SK-N-MC (cell line): ENCODE measurements at places on chromosomes 13 and 19.

DNA sequence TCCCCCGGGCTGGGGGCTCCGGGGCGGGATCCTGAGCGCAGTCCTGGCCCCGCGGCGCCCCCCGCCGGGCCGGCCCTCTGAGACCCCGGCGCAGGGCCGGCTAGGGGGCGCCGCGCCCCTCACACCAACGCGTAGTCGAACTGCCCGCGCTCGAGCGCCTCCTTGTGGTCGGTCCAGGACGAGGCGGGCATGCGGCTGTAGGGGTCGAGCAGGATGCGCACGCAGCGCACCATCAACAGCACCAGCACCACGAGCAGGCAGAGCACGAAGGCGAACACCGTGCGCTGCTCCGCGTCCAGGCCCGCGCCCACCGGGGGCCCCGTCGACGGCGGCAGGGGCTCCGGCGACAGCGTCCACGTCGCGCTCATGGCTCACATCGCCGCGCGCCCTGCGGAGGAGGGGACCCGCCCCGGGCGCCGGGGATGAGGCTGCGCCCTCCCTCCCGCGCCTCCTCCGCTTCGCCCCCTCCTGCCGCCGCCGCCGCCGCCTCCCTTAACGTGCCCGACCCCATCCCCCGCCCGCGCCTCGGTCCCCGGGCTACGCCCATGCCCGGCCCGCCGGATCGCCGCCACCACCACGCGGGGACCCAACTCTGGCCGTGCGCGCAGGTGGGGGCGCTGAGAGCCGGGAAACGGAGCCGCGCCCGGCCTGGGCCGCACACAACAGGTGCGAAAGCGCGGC, 624 bp downstream of the CTXN1 start:
- DNase-seq, result no peak

DNA sequence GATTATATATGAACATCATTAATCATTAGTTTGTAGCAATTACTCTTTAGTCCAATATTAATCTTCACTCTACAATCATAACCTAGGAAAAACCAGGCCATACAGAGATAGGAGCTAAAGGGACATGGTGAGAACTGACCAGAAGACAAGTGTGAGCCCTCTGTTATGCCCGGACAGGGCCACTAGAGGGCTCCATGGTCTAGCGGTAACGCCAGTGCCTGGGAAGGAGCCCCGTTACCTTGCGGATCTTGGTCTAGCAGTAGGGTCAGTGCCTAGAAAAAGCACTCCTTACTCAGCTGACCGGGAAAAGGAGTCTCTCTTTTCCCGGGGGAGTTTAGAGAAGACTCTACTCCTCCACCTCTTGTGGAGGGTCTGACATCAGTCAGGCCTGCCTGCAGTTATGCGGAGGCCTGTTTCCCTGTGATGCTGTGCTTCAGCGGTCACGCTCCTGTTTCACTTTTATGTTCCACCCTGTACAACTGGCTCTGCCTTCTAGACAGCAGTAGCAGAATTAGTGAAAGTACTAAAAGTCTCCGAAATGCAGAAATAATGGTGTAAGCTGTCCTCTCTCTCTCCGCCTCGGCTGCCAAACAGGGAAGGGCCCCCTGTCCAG, 13.8 kb downstream of the OR7D4 start:
- no peak for DNase-seq

DNA sequence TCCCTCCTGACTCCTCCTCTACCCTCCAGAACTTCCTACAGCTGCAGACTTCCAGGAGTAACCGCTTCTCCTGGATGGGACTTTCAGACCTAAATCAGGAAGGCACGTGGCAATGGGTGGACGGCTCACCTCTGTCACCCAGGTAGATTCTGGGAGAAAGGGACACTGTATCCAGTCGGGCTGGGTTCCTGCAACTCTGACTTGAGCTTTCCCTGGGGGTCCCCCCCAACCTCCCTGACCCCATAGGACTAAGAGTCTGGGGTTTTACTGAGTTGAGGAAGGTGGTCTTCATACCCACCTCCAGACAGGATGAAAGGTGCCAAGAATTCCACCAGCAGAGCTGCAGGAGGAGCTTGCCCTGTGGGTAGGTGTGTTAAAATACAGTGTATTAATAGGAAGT, 4.4 kb downstream of the CLEC4M start:
- no peak for DNase-seq

DNA sequence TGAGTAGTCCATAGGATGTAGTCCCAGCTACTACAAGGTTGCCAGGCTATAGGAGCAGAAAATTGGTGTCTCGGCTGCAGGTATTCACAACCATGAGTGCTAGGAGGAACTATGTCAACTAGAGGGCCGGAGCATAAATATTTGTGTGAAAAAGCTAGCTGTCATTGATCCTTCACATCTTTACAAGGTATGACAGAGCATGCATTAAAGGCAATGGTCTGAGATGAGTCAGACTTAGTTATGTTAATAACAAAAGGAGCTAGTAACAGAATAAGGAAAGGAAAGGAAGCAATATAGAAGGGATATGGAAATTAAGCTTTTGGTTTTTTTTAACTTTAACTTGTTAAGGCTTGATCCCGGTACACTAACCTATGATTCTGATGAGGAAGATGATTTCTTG, 40.9 kb upstream of the PSG9 start:
- no peak for DNase-seq

- DNase-seq, result peak; percentile 90
Observed at GRCh38 chr19:43983912-43984686, at the start of gene ZNF155. TSS of gene ZNF155 (plus strand) at chr19:43984188. CDS start at chr19:43988544, 4,356 bp downstream.

- no peak for DNase-seq
Observed at GRCh38 chr13:52808842-52809219, 39.6 kb downstream of the PCDH8 start.

DNA sequence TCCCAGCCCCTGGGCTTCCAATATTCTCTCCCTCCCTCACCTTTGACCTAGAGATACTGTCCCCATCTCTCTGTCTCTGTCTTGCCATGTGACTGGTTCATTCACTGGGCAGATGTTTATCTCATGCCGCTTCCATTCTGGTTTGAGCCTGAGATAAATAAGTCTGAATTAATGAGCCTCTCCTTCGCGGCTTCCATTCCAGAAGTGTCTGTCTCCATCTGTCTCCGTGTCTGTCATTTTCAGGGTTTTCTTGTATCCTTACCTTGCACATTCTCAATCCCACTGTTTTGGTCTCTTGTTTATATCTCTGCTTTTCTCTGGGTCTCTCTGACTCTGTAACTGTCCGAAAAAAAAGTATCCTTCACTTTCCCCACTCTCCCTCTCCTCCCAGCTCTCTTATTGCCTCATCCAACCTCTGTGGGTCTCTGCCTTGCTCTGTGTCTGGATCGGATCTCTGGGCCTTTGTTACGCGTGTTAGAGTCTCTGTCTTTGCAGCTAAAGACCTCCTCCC, 4.3 kb downstream of the SPHK2 start:
- DNase-seq, result no peak

DNA sequence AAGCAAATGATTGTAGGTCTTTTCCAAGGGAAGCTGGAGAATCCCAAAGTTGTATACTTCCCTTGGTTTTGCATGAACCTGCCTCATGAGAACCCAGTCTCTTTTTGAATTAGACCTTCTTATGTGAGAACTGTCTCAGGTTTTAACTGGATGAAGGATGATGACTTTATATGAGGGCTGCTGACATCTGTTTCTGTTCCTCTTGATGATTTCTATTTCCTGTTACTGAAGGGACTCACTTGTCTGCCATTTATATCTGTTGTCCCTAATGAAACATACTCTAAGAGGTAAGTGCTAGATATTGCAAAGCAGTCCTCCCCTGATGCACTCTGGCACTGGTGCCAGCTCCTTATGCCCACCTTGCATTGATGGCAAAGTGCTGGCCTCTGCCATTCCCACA, 33.6 kb downstream of the ERICH4 start:
- DNase-seq, result no peak
